Activated T-helper 1 cell treated with anti-CD3 and anti-CD28 coated beads, Interleukin-12 subunit alpha, Interleukin-12 subunit beta, Interleukin-2, Interleukin-4 antibody, amounts not matched to agents 30 ng/mL and 10 ng/mL and 1 ng/mL, durations not matched to agents 14 hours and 24 hours and 36 hours (primary cell): ENCODE measurements at places on chromosomes 11 and 22.

GRCh38 chr11:35182317-35182939, 43.5 kb downstream of the CD44 start:
- DNase-seq, result no peak

DNA sequence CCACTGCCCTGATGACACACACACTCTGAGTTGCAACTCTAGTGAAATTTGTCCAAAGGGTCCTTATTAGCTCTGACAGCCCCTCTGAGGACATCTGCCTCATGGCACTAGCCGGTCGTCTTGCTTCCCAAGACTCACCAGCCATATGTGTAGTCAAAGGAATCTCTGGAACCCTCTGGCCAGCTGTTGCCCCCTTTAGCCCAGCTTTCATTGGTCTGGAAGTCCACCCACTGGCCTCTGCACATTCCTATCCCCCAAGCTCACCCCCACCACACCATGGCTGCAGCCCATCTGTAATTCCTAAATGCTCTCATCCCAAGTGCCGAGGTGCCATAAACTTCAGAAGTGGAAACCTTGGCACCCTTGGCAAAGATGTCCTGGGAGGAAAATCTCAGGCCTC, 24.3 kb downstream of the SYT7 start:
- no peak for DNase-seq

DNA sequence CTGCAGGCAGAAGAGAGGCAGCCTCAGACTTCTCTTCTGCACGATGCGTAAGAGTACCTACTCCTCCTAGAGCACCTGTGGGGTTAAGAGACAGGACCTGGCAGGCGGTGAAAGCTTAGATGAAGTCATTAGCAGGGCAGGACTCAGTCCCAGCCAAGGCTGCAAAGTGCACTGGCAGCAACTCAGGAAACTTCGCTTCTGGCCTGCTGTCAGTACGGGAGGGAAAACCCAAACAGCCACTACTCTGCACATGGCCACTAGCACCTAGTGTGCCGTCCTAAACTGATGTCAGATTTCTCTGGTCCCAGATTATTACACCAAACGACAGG, 8.8 kb upstream of the KLHL35 start:
- DNase-seq, result no peak

DNA sequence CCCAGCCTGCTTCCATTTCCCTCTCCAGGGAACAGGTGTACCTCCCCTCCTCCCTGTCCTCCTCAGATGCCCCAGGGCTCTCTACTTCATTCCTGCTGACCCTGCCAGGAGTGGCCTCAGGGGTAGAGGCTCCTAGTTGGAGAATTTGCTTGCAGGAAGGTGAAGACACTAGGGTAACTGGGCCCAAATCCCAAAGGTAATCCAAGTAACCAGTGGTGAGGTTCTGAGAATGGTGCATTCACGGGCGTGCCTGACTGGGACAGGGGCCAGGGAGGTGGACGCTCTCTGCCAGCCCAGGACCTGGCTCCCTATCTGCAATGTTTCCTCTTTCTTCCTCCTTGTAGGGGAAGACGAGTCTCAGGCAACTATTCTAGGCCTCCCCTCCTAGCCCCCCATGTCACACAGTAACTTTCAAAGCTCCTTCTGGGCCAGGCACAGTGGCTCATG, 2.9 kb downstream of the SLC35C1 start:
- no peak for DNase-seq
